ENCODE measurements at places on chromosomes 12 and 14.
A peak's percentile ranks its signal among the peaks of the same experiment; 100 is the strongest.

DNA sequence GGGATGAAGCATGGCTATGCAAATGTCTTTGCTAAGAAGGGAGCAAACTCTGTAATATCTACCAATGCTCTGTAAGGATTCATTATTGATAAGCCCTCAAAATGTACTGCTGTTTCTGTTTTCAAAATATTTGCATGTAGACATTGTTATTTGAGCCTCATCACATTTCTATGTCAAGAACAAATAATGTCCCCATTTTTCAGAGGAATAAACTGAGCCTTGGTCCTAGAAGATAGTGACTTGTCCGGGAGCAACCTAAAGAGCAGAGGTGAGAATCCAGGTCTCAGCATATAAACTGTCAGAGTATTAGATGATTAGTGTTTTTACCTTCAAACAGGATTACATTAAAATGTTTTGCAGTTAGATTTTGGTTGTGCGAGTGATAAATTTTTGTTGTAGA is 125.5 kb upstream of the SRRM4 start:
- no peak for DNase-seq

GRCh38 chr12:109711596-109712461 is 1.8 kb upstream of the FAM222A start:
- DNase-seq, result no peak

DNA sequence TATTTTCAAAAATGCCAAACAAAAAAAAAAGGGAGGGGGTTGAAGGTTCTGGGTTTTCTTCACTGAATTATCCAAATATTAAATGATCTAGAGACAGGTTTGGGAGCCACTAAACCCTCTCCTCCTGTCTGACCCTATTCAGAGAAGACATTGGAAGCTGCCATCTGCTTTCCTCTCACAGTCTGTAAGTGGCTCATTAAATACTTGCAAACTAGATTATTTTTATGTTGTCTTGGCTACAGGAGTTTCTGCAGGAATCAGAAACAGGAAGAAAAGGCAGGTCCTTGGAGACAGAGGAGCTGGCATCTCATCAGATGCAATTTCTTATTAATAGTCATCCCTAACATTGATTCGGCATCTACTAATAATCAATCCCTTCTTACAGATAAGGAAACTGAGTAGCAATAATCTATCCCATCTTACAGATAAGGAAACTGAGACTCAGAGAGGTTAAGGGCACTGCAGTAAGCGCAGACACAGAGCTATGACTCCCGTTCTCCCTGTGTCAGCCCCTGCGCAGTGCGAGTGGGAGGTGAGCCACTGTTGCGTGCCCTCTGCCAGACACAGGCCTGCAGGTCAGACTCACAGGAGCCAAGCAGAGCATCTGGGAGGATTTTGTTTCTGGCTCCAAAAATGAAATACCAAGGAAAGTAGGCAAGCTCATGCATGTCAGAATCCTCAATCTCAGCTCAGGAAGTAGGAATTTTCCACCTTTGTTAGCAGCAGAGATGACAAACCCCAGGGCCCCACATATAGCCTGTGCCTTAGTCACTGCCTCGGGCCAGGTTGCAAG is 11.0 kb downstream of the BDKRB2 start:
- DNase-seq, result no peak

- DNase-seq, result no peak
Observed at GRCh38 chr12:28424965-28425364, 234.7 kb downstream of the CCDC91 start.

DNA sequence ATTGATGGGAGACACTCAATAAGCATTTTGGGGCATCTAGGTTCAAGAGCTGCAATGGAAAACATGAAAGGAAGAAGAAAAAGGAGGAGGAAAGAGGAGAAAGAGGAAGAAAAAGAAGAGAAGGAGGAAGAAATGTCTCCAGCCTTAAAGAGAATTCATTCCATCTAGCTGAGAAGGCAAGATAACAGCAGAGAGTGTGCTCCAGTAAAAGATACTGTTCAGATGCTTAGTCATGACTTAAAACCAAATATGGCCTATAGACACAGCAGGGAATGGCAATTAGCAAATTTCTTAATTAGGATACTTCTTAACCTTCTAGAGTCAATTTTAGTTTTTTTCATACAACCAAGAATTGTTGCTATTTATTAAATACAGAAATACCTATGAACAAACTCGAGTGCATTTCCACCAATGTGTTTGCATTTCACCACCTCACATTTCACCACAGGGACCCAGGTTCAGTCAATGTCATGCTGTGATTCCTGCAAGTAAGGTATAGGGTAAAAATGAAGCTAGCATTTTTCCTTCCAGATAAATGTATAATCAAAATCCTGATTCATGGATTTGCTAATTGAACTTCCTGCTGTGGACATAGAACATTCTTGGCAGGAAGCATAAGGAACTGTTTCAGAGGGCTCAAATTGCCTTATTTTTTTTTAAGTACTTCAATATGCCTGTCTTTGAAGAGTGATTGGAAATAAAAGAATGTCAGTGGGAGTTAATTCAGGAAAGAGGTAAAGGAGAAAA is 177.8 kb downstream of the RPS29 start:
- no peak for DNase-seq

DNA sequence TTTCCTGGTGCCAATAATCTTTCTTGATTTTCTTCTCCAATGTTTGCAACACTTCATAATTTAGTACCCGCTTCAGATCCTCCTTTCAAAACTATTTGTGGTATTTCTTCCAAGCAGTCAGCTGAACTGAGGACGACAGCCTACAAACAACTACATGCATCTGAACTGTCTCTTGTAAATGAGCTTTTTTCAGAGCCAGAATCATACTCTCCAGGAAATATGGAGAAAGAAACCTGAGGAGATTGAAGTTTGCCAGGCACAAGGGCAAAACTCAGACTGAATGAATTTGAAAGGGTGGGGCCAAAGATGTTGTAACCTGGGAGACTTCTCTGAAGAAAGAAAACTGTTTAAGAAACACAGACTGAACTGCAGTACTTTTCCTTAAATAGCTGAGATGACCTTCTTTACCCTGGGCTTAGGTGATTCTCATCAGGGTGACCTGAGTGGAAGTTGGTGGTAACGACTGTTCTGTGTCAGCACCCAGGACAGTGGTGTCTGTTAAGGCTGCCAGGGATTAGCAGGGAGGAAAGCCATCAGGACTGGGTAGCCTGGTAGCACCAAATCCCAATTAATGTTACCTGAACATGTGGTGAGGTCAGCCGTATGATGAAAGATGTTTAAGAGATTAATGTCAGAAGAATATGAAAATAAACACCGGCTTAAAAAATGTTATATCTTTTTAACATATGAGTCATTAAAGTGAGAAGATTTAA is 95.0 kb downstream of the TGFB3 start:
- DNase-seq, result no peak

DNA sequence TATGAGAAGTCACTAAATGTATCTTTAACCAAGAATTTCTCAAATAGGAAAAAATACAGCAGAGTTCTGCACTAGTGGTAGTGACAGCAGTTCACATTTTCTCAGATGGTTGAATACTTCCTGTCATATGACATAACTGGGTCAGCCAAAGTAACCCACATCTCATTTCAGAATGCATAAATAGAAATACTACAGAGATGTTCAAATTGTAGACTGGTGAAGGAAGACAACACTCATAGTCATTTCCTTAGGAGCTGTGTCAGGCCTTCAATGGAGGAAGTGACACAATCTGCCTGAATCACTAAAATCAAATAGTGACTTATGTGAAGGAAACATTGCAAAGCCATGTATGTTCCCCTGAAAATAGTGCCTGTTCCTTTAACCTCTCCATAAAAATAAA is 32.4 kb downstream of the FERMT2 start:
- DNase-seq, result peak; percentile 4

DNA sequence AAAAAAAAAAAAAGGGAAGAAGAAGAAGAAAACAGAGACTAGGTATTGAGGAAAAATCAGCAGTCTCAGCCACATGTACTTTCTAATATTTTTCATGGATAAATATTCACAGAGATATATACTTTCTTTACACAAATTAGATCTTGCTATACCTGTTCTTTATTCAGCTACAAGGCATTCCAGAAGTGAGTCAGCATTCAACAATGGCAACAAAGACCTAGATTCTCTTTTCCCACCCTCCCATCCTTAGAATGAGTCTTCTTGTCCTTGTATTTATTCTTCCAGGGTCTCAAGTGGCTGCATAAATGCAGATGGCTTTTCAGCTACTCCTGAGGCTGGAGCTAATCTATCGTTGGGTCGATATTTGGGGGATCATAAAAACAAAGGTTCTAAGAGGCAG is 93.0 kb downstream of the NT5DC3 start:
- DNase-seq, result no peak

DNA sequence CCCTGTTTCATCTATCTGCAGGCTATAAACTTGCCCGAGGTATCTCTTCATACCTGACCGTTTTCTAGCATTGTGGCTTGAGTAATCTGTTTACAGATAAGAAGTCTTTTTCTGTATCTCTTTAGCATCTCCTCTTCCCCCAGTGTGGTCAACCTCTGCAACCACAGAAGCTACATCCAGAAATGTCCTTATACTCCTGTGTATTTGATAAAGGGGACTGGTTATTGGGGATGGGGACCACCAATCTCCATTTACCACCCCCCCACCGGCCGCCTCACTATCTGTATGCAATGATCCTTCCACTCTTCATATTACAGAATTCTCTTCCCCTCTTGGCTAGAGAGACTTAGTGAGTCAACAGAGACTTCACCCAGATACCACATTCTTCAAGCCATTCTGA is 3.4 kb upstream of the RPAP3 start:
- DNase-seq, result no peak

Data from effector CD4-positive, alpha-beta T cell (primary cell).